ENCODE measurements at places on chromosomes 5 and 9.

DNA sequence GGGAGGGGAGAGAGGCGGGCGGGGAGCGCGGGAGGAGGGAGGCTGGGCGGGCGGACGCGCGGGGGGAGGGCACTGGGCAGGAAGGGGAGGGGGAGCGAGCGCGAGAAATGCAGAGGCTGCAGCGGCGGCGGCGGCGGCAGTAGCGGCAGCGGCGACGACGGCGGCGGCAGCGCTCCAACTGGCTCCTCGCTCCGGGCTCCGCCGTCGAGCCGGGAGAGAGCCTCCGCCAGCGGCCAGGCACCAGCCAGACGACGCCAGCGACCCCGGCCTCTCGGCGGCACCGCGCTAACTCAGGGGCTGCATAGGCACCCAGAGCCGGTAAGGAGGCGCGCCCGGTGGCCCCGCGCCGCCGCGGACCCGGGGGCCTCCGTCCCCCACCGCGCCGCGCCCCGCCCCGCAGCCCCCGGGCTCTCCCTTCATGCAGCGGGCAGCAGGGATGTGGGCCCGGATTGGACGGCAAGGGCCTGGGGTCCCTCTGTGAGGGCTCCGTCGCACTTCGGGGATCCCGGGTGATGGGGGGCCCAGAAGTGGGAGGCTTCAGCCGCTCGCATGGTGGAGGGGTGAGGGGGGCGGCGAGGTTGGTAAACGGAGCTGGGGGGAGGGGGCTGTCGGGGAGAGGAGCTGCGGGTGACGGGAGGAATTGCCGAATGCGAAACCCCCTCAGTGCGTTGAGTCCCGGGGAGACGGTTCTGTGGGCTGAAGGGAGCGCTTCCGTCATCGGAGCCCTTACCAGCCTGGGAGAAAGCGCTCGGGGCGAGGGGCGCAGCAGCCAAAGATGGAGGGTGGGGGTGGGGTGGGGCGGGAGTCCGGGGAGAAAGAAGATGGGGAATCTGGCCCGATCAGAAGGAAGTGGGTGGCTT lies at the start of gene BASP1:
Gene BASP1 (plus strand): TSS at position 139 of the 860 bp plus-strand sequence. CDS start 57,586 bp downstream, outside the sequence.
- peak; percentile 71 for DNase-seq

DNA sequence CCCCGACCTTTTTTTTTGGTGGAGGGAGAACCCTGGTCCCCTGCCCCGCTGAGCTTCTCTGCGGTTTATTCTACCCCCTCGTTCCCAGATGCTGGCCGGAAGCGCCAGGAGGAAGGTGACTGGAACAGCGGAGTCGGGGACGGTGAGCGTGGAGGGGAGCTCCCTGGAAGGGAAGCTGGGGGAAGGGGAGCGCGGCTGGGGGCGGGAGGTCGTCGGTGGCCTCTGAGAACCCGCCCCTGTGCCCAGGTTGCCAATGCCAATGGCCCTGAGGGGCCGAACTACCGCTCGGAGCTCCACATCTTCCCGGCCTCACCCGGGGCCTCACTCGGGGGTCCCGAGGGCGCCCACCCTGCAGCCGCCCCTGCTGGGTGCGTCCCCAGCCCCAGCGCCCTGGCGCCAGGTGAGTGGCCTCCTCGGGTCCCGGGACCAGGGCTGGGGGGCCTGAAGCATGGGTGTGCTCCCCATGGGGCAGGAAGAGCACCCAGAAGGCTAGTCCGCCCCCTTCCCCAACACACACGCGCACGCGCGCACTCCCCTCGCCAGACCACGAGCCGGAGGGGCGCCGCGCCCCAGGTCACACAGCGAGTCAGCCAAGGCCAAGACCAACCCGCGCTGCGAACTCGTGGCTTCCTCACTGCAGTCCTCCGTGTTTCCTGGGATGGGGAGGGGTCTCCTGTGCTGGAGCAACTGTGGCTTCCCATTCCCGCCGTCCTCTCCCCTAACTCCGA lies 10.6 kb downstream of the MYOZ3 start:
- no peak for DNase-seq

GRCh38 chr9:127838375-127839078 lies 15.9 kb downstream of the ENG start:
- peak; percentile 95 for DNase-seq

DNA sequence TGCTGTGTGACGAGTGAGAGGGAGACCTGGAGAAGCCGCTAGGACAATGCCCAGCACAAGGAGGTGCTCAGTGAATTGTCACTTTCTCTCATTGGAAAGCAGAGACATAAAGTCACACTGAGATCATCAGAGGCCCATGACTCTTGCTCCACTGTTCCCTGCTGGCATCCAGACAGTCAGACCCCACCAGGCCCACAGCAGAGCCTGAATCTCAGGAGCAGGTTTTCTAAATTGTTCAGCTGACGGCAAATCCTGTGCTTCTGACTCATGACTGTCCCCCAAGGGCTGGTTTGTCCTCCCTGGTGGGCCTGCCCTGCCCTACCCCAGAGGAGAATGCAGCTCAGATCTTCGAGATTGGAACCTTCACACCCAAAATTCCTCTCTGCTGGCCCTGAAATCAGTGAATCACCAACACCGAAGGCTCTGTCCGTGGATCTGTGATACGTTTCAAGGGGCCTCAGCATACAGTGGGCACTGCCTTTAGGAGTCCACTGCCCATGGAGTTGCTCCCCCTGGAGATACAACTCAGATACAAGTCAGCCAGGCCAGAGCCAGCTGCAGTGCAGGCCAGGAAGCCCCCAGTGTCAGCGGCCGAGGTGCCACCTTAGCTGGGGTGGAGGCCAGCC lies 2.7 kb downstream of the PTGES start:
- DNase-seq = peak; percentile 31

DNA sequence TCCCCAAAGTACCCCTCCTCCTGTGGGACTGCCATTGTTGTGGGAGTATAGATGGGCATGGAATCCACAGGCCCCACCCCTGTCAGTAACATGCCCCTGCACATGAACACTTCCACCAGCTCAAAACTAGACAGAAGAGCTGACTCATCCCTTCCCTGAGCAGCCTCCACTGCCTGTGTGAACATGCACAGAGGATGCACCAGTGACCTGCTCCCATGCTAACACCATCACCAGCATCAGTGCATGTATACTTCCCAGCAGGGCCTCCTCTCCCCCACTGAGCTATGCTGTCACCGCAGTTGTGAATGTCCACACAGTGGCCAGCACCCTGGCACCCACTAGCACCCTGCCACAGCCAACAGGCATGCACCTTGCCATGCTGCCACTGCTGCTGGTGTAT lies 939.8 kb downstream of the EFNA5 start:
- DNase-seq = no peak

GRCh38 chr9:19193029-19193324 lies 37.5 kb upstream of the DENND4C start:
- no peak for DNase-seq

DNA sequence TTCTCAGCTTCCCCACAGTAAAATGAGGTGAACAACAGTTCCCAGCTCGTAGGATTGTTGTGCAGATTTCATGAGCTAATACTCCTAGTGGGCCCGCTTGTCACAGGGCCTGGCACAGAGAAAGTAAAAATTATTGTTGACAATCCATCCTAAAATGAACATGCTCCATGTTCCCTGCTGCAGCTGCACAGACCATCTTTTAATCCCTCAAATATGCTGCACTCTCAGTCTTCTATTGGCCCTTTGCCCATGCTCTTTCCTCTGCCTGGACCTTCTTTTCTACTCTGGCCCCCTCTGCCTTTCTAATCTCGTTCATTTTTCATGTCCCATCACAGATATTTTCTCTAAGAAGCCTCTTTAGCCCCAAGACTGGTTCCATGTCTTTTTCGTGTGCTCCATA lies 117.7 kb upstream of the NR3C1 start:
- no peak for DNase-seq

GRCh38 chr5:133377736-133378135 lies 234.6 kb downstream of the FSTL4 start:
- DNase-seq = no peak

- DNase-seq = peak; percentile 67
These were observed 14.4 kb upstream of the PAIP1 start for GRCh38 chr5:43571237-43571636.

- no peak for DNase-seq
These were observed 96.0 kb upstream of the PHF24 start for GRCh38 chr9:34862043-34862442.

DNA sequence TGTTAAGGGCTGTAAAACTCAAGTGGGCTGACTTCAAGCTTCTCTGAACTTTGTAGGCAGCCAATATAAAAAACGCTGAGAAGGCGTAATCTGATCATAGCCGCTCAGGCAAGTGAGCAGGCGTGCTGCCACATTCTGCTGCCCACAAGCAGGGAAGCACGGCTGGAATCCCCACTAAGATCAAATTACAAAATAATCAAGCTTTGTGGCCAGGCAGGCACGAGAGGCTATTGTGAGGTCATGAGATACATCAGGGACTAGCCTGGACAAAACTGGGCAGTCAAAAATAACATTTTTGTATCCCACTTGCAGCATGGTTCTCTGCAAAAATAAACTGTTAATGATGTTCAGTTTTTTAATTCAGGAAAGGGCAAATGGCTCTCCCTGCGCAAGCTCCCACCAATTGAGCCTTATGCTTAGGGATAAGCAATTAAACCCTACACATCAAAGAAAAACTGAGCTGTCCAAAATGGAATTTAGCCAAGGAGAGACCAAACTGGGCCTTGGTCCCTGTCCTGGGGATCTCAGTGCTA lies 64.0 kb downstream of the POU5F2 start:
- DNase-seq = peak; percentile 93

GRCh38 chr5:41822036-41822435 lies 48.2 kb downstream of the OXCT1 start:
- DNase-seq = no peak

GRCh38 chr5:107776922-107777740 lies 106.4 kb upstream of the EFNA5 start:
- no peak for DNase-seq

DNA sequence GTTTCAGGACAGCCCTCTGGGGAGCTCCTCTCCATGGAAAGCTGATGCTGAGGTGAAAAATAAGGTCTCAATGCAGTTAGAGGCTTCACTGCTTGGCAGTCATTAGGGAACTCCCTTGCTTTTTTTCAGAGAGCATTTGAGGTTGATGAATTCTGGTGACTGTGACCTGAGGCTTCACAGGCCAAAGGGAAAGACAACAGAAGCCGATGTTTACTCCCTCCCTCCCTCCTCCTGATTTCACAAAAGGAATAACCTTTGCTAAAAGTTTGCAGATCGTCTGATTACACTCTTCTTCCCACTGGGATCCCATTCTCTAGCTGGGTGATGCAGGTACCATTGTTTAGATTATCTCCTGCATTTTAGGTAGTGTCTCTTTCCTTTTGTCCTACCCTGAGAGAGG lies 329.4 kb downstream of the KIF4B start:
- no peak for DNase-seq

DNA sequence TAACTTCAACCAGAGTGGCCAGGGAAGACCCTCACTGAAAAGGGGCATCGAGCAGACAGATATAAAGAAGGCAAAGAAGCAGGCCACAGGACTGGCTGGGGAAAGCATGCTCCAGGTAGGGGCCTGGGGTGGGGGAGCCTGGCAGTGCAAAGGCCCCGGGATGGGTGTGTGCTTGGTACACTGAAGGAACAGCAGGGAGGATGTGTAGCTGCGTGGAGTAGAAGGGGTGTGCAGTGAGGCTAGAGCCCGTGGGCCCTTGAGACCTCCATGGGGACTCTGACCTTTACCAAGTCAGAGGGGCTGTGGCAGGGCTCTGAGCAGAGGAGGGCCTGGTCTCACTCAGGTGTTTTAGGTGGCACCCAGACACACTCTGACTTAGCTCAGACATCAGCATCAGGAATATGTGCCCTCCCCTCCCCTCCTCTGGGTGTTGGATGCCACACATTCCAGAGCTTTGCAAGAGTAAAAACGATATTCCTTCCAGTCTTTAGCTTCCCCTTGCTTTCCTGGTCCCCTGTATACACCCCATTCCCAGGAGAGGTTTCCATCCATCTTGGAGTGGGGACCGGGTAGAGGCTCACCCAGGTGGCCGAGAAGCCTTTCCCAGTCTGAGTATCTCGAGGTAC lies 7.6 kb downstream of the TRIM7 start:
- no peak for DNase-seq

DNA sequence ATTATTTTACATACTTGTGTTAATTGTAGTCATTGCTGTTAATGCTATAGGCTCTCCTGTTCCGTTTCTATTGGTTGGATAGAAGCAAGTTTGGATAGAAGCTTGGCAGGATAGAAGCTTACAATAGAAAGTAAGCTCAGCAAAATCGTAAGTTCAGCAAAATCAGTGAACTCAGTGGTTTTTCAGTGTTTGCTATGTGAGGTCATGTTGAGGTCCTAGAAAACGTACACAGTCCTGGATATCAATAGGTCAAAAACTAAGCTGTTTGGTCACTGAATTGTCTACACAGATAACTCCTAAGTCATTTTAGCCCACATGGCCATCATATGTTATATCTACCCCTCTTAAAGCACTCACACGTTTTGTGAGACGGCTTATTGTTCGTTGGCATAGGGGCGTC lies 299.4 kb downstream of the MAN2A1 start:
- no peak for DNase-seq

GRCh38 chr9:133456409-133456808 lies 3.4 kb upstream of the CACFD1 start:
- no peak for DNase-seq

DNA sequence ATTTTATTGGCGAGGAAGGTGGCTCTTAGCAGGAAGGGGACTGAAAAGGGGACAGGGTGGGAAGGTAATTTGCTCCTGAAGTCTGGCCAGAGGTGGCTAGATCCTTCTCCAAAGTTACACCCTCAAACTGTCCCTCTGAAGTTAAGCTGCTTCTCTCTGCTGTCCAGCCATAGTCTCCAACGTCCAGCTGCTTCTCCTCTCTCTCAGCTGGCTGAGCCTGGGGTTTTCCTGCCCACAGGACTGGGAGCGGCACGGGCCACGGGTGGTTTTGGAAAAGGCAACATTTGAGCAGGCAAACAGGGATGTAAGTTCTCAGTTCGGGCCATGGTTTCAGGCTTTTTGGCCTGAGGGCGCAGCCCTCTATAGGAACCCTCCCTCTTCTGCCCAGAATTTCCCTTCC lies 128.3 kb downstream of the YIPF5 start:
- DNase-seq = no peak

GRCh38 chr9:81724242-81724889 lies 35.0 kb upstream of the TLE1 start:
- DNase-seq = peak; percentile 26

DNA sequence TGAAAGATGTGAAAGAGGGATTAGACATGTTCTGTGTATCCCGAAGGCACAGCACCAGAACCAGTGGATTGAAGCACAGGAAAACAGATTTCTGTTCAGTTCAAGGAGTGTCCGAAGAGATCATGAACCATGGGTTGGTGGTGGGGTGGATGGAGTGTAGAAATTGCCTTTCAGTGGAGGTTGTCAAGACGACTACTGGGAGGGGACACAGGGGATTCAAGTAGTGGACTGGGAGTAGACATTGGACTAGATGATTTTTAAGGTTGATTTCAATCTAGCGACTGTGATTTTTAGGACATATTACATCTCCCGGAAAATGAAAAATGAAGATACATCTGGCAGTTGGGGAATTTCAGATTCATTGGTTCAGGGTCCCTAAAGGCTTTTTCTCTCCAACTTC lies 35.9 kb upstream of the TNFAIP8 start:
- DNase-seq = no peak

Data from fibroblast of the aortic adventitia (primary cell).